RKO (cell line): ENCODE measurements at places on chromosomes 6 and 20.

- DNase-seq: no peak
Observed at GRCh38 chr6:118810420-118811027, 83.4 kb upstream of the ASF1A start.

DNA sequence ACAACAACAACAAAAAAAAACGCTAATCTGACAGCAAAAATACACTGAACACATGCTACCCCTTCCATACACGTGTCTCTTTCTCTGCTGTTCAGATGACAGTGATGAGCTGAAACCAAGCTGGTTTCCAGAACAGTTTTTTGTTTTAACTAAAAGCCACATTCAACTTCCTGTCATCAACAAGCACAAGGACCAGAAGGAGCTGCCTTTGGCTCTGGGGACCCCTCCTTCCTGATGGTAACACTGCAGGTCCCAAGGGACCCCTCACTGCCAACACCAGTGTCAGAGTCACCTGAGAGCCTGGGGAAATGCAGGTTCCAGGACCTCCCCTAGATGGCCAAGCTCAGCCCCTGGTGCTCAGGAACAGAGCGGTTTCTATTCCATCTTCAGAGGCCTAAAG, 6.0 kb downstream of the CST7 start:
- no peak for DNase-seq

DNA sequence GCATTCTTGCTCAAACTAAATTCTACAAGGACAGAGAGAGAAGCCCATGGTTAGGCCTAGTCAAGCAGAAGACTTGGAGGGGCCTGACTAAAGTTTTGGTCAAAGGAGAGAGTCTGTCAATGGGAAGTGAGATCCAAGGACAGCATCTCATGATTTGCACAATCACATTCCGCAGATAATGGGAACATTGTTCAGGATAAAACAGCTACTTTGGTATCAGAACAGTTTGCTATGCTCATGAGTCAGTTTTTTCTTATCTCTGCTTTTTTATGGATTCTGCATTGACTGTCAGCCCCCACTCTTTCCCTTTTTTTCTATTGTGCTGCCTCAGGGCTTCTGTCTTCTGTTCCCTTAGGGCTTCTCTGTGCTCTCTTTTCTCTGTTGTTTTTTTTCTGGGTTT, 28.6 kb downstream of the AKAP7 start:
- no peak for DNase-seq

DNA sequence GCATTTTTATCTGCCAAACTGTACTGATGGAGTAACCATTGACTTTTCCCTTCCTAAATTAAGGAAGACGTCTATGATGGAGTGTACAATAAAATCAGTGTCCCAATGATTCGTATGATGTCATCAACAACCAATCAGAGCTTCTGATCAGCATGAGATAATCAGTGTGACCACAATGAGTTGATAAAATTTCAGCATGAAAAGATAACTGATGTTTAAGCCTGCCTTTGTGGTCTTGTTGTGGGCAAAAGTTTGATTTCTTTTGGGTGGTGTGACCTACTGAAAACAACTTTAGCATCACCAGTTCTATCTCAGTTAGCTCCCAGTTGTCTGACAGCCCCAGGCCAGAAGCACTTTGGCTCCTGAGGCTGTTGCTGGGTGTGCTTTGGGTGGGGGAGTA, 3.3 kb downstream of the PCIF1 start:
- no peak for DNase-seq

- no peak for DNase-seq
Observed at GRCh38 chr6:37155394-37156312, 14.3 kb upstream of the PIM1 start.

GRCh38 chr6:43771210-43771857, 1.3 kb downstream of the VEGFA start:
- peak; percentile 74 for DNase-seq

DNA sequence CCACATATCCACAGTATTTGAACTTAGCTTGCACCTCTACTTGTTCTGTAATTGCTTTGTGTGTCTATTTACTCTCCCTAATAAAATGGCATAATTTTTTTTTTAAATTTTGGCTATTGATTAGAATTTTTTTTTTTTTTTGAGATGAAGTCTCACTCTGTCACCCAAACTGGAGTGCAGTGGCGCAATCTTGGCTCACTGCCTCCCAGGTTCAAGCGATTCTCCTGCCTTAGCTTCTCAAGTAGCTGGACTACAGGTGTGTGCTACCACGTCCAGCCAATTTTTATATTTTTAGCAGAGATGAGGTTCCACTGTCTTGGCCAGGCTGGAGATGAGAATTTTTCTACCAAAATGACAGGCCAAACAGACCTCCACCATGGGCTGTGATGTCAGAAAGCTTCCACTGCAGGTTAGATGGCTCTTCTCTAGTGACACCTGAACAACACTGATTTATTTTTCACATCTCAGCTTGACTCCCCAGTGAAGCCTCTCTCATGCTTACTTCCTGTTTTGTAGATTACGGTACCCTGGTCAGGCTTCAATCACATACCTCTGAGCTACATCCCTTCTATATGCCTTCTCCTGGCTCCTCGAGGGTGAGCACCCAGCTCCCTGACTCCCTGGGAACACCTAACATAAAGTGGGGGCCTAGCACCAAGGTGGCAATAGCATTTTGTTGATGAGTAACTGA, 112.8 kb downstream of the ARHGAP18 start:
- no peak for DNase-seq

DNA sequence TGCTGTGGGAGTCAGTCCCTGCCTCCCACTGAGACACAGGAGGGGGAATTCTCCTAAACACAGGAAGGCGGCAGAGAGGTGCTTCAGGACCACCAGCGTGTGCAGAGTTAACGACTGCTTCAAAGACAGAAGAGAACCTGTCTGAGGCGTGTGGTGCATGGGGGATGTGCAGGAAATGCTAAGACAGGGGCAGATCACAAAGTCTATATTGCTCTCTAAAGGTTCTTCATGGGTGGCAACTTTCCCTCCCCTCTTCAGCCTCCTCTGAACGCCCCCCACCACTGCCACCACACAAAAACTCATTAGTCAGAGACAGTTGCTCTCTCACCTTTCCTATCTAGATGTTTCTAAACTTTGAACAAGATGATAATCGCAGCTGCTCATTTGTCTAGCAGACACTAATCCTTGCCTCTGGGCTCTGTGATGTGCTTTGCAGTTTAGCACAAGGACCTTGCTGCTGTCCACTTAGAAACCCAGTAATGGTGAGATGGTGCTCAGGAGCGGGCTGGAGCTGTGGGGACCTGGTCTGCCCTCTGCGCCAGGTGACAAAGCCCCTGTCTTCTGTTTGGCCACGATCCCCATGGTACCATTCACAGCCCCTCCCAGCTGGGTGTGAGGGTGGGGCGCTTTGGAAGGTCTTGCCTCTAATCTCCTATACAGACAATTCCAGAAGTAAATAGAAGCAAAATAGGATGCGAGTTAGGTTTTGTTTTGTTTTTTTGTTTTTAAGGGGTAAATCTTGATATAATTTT, 219.6 kb downstream of the NRN1 start:
- DNase-seq: no peak

DNA sequence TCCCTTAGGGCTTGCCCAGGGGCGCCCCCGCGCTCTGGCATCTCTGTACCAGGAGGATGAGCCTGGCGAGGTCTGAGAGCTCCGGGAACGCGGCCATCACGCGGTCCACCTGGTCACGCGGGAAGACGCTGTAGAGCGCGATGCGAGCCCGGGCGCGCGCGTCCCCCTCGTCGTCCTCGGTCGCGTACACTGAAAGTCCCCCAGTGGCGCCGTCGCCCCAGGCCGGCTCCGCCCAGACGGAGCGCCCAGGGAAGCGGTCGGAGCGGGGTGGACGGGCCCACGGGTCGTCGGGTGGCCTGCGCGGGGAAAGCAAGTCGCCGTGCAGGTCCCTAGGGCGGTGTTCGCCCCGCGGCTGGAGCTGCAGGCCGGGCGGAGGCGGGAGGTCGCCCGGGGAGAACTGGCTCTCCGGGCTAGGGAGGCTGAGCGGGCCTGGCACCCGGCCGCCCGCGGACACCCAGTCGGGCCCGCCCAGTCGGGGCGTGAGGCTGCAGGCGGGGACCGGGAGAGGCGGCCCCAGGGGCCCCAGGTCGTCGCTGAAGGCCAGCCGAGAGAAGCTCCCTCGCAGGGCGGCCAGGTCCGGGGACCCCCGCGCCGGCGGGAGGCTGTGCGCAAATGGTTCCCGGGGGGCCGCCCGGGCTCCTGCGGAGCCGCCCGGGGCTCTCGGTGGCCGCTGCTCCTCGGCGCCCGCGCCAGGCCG, 34.0 kb downstream of the ZC3H12D start:
- no peak for DNase-seq

DNA sequence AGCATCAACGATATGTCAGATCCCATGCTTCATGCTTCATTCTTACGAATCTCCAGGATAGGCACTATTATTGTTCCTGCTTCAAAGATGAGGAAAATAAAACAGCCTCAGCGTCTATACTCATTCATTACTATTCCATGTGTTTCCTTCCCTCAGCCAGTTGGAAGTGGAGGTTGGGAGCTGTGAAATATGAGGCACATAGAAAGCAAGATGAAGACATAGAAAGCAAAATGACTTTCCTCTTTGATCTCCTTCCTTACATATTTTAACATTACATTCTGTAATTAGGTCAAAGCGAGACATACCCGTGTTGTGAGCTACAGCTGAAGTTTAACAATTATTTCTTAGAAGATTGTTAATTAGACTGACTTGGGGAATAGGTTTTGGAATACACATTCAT, 125.4 kb downstream of the FYN start:
- no peak for DNase-seq

DNA sequence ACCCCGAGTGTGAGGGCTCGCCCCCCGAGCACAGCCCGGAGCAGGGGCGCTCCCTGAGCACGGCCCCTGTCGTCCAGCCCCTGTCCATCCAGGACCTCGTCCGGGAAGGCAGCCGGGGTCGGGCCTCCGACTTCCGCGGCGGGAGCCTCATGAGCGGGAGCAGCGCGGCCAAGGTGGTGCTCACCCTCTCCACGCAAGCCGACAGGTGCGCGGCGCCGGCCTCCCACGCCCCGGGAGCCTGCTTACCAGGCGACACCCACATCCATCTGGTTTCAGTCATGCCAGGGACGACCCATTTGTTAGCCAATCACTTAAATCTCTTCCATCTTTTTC, 73.5 kb upstream of the PBOV1 start:
- no peak for DNase-seq

- DNase-seq: peak; percentile 36
Observed at GRCh38 chr6:14876778-14877613, 368.9 kb upstream of the JARID2 start.

DNA sequence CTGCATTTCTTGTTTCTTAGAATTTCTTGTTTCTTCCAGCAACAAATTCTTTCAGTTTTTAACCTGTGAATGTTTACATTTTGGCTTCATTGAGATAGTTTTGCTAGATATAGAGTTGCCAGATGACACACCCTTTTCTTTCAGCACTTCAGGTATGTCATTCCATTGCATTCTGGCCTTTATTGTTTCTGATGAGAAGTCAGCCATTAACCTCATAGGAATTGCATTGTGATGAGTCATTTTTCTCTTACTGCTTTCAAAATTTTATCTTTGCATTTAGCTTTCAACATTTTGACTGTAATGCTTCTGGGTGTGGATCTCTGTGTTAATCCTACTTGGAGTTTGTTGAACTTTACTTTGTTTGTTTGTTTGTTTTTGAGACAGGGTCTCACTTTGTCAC, 440.3 kb upstream of the HS3ST5 start:
- DNase-seq: peak; percentile 11

DNA sequence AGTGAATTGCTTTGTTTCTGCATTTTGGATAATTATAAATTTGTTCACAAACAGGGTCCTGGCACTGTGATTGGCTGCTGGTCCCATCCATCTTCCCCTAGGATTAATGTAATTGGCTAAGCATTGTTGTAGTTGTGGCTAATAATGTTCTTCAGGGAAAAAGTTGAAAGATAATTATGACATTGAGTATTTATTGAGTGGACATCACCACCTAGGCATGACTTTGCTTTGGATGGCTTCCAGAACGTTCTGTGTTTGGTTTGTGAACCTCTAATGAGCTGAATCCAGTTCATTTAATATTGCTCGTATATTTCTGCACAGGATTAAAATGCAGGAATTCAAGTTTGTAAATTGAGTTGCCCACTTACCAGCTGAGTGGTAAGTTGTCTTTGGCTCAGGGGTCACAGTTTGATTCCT, 55.1 kb downstream of the ARID1B start:
- DNase-seq: no peak

- DNase-seq: no peak
Observed at GRCh38 chr20:23507346-23507745, 16.4 kb downstream of the CST8 start.

DNA sequence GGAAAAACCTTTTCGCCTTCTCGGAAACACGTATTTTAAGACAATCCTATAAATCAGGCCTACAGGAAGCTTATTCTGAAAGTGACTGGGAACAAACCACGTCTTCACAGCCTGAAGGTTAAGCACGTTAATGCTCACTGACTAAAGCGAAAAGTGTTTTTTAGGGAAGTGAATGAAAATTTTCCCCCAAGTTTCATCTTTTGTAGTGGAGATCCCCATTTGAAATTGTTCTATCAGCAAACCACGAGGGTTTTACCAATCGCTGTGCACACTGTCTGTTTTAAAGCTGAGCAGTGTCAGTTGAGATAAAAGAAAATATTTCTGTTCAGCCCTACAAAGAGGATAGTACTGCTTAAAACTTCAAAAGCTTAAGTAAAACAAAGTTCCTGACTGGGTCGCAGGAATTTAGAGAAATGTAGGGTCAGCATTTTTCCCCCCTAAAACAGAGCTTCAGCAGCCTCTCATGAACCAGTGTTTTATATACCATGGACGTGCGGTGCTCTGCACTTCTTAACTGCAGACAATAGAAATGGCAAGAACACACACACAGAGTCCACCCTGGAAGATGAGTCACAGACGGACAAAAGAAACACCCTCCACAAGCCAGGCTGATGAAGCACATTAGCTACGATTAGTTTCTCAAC, 34.9 kb downstream of the SLC22A23 start:
- DNase-seq: no peak

GRCh38 chr6:106474466-106474865, 113.9 kb downstream of the CRYBG1 start:
- DNase-seq: no peak

- DNase-seq: no peak
Observed at GRCh38 chr20:18004384-18005031, 35.7 kb downstream of the MGME1 start.

DNA sequence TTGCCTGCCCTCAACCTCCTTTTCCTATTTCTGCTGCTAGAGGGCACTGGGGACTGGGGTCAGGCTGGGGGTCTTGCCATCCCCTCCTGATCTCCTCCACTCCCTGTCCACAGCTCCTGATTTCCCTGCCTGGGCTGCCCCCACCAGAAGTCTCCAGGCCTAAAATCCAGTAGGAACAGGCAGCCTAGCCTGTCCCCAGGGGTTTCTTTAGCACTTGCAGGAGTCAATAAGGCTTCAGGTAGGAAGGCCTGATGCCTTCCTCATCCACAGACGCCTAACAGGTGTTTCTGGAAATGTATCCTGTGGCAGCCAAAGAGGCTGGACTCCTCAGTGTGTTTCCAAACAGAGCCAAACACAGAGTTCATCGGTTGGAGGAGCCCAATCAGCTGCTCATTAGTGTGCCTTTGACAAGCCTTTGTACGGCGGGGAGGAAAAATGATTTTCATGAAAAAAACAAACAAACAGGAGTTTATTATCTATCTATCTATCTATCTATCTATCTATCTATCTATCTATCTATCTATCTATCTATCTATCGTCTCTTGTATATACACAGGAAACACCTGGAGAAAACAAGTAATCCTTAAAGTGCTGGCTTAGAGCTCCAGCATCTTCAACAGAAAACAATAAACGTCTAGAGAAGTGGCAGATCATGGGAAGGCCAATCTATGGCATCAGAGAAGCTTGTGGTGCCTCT, 3.7 kb upstream of the RAET1E start:
- DNase-seq: no peak
